H9 (cell line): ENCODE measurements at places on chromosomes 7 and 10.

- no peak for DNase-seq
These were observed 19.2 kb downstream of the YKT6 start for GRCh38 chr7:44220046-44220357.

- DNase-seq, result no peak
These were observed 76.4 kb upstream of the LRRC17 start for GRCh38 chr7:102836191-102836919.

- peak; percentile 90 for DNase-seq
These were observed 33.1 kb upstream of the GALNT11 start for GRCh38 chr7:151992375-151992774.

- DNase-seq, result no peak
These were observed 17.8 kb downstream of the CRTAC1 start for GRCh38 chr10:98012644-98013043.

DNA sequence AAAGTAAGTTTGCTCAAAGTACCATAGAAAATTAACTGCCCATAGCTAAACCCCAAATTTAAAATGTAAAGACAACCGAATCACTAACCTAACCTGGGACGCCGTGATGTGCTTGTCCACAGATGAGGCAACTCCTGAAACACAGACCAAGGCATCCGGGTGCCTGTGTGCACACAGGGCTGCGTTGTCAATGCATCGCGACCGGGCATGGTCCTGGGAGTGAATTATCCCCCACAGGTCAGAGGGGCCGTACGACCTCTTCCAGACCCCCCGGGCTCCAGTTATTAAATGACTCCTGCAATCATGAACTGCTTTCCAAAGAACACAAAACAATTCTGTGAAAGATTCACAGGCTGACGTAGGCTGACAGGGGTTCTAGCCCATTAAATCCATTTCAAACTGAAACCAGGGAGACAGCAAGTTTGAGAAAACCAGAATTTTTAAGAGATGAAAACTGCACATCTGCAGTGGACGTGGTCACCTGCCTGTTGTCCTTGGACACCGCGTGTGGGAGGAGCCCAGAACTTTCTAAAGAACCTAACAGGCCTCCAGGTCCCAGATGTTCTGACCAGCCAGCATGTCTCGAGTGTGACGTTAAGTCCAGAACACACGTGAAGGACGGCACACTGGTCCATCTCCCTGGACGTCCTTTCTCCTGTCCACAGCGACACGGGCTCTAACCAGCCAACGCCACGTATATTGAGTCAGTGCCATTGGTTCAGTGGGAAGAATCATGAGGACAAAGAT lies 297.8 kb downstream of the DNAJB6 start:
- DNase-seq, result peak; percentile 5

- no peak for DNase-seq
These were observed 69.5 kb upstream of the SEPHS1 start for GRCh38 chr10:13417459-13418126.

- DNase-seq, result no peak
These were observed 674.3 kb downstream of the INHBA start for GRCh38 chr7:41028580-41028979.

DNA sequence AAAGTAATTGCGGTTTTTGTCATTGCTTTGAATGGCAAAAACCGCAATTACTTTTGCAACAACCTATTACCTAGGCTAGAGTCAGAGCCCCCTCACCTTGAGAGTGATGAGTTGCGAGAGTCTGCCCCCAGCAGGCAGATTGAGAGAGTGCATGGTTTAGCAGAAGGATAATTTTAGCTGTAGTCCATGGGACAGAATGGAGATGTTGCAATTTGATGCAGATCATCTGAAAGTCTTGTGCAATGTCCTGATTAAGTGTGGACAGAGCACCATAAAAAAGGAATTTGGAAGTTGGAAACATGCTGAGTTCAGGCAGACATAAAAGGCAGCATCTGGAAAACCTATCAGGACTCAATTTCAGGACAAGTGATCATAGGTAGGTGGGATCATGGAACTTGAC lies 48.7 kb downstream of the GPR141 start:
- DNase-seq, result peak; percentile 64

DNA sequence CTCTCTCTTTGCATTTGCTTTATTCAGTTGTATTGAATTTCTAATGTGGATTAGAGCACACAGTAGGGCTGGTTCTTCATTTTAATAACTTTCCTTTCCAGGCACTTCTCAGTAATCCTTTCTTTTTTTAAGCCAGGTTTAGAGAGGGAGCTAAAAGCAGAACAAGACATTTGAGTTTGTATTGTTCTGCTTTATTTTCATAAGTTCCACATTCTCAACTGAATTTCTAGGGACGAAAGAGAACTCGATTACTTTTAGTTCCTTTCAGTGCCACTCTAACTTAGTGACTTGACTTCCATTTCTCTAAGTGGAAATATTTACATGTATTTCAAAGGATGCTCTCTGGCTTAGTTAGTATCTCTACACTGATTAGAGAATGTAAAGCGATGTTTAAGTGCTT lies 145.6 kb downstream of the EXOC4 start:
- DNase-seq, result no peak

GRCh38 chr7:150365673-150366398 lies 2.8 kb upstream of the REPIN1 start:
- DNase-seq, result no peak

- DNase-seq, result no peak
These were observed 33.3 kb upstream of the TM9SF3 start for GRCh38 chr10:96619796-96620773.

DNA sequence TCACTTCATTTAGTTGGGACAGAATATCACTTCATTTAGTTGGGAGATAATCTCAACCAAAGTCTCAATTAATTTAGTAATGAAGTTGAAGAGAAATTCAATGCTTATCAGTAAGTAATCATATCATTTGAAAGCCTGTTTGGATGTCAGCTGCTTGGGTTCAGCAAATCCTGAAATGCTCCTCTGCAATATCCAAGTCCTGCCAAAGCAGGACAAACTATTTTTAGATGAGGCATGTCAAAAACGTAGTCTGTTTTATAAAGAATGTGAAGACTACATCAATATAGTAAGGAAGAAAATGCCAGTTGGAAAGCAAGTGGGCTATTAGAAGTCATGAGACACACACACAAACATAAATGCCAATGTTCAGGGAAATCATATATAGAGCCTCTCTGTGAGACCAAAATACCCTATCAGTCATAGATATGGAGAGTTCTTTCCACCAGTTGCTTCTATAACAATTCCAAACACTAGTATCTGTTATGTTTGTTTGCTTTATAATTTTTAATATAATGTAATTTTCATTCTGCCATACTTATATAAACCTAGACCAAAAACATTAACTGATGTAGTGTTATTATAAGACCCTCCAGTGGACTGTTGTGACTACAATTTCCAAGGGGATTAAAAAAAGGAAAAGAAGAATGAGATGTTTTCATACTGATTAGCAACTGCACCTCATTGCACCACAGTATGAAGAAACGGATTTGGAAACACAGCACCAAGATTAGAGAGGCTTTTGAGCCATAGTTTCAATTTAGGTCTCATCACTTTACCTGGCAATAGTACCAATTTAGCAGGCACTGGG lies 160.7 kb downstream of the LRRTM3 start:
- no peak for DNase-seq

DNA sequence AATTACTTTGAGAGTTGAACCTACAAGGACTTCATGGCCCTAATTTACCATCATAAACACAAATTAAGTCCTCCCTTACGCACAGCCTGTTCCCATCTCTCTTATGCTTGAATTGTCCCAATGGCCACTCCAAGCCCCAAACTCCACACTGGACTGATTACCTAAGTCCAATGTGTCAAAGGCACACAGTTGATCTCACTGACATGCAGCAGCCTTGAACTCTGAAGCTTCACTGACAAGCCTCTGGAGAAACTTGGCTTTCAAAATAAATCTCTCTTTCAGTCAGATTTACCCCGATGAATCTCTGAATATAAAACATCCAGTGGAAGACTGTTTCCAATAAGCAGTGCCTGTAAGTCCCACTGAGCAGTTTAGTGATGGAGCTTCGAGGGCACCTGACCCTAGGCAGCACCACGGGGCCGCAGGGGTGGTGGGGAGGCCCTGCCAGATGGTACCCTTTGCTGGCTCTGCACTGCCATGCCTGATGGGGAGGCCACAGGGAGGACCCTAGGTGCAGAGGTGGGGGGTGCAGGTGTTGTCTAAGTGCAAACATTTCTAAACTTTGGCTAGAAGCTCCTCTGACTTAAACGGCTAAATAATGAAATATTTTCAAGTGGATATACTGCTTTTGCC lies 3.3 kb upstream of the MAT1A start:
- DNase-seq, result no peak

DNA sequence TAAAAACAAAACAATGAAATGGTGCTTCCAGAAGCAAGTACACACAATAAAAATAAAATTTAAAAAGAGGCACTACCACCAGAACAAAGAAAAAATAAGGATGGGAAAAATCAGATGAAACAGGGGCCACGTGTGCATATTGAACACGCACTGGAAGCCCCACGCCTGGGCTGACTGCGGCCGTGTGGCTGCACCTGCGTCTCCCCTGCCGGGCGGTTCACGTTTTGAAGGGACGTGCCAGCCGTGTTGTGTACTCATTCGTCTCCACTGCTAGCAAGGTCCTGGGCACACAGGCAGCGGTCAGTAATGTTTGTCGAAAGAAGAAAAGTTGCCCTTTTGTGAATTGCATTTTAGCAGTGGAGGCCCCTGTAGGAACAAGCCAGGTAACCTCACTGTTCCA lies 255.9 kb upstream of the RNF32 start:
- no peak for DNase-seq

DNA sequence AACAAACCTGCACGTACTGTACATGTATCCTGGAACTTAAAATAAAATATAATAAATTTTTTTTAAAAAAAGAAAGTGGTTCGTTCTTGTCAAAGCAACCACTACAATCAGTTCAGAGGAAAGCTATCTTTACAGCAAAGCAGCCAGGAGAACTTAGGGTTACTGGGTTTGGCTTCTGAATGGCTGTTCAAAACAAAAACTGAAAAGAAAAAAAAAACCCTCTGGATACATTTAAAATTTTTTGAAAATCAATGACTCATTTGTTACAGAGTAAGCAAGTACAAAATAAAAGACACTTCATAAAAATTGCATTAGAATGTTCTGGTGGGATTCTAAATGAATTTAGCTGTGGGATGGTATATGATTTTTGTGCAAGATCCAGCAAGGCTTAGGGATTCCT lies 28.6 kb upstream of the ADD3 start:
- no peak for DNase-seq

GRCh38 chr7:34727464-34727995 lies 69.5 kb downstream of the NPSR1 start:
- no peak for DNase-seq

GRCh38 chr10:119962837-119963236 lies 70.3 kb downstream of the SEC23IP start:
- DNase-seq, result no peak

- DNase-seq, result no peak
These were observed 25.6 kb upstream of the ZC3HAV1L start for GRCh38 chr7:139061416-139061815.

GRCh38 chr10:61845950-61846268 lies 55.6 kb upstream of the ARID5B start:
- no peak for DNase-seq

DNA sequence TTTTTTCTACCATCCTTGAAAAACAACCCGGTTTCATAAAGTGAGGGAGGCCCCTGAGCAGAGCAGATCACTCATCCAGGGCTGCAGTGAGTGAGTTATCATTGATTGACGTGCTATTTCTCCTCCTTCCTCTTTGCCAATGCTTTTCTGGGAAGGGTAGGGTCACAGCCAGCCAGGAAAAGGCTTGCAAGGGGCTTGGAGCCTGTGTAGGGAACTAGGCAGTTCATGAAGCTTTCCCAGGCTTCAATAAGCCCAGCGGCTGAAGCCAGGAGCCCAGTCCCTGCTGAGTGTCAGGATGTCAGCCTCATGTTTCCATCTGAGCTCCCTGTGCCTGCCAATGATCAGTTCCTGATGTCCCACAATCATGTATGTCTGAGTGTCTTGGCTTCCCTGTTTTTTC lies 584.7 kb downstream of the GALNT17 start:
- DNase-seq, result no peak

DNA sequence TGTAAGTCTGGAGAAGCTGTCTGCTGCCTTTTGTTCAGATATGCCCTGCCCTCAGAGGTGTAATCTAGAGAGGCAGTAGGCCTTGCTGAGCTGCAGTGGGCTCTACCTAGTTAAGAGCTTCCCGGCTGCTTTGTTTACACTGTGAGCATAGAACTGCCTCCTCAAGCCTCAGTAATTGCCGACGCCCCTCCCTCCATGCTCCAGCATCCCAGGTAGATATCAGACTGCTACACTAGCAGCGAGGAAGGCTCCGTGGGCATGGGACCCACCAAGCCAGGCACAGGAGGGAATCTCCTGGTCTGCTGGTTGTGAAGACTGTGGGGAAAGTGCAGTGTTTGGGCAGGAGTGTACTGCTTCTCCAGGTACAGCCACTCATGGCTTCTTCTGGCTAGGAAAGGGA lies 26.4 kb upstream of the CXCL12 start:
- no peak for DNase-seq

- DNase-seq, result no peak
These were observed 73.6 kb downstream of the ANK3 start for GRCh38 chr10:60316029-60316428.

- no peak for DNase-seq
These were observed 34.7 kb upstream of the ELFN1 start for GRCh38 chr7:1635401-1635800.

DNA sequence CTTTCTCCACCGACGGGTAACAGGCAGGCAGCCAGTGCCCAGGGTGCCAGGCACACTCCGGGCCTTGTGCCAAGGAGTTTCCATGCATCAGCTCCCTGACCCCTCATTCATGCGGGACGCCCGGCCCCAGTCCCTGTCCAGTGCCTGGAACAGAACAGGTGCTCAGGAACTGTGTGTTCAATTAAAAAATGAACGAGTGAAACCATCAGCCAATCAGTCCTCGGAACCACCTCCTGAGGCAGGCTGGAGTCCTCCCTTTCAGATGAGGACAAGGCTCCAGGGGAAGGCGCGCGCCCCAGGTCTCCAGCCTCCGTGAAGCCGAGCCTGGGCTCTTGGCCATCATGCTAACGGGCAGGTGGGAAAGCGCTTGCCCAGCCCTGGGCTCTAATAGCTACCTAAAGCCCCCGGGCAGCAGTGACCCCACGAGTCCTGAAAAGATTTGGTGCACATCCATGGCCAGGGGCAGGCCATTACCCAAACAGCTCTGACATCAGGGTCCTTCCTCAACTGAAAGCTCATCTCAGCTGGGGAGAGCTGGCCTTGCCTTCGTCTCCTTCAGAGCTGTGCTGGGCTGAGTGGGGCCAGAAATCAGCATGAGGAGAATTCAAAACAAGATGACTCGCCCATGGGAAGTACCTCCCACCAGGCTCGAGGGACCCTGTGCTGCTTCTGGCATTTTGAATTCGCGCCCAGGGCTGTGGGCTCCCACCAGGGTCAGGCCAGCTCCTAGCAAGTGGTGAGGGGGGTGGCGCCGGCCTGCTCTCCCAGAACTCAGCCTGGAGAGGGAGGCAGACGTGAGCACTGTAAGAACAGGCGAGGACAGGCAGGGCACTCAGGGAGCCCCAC lies 200.5 kb downstream of the MAD1L1 start:
- DNase-seq, result no peak

GRCh38 chr10:31099664-31100063 lies 68.0 kb upstream of the ZNF438 start:
- no peak for DNase-seq
